Activated CD4-positive, alpha-beta T cell treated with anti-CD3 and anti-CD28 coated beads for 36 hours (primary cell): ENCODE measurements at places on chromosomes 7 and 10.

DNA sequence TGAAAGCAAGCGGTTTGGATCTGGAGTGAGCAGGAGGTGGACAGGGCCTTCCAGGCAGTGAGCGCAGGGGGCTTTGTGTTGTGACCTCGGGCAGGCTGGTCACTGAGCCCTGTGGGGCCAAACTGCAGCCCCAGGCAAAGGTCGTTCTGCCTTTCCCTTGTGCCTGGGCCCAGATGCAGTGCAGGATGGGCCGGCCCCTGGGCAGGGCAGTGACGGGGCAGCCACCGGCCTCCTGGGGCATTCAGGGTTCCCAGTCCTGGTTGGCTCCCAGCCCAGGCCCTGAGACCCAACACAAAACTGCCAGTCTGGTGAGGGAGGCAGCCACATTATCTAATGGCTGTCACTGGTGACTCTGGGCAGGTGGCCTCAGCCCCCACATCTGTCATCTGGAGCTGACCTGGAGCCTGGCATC lies 7.1 kb downstream of the ARPC1B start:
- H3K4me1 ChIP-seq = peaks cover 64% of the 10 kb centered on the region
- DNase-seq = no peak
- peak overlapping the region; percentile 96 for H3K27ac ChIP-seq
- H3K27me3 ChIP-seq = no peaks in the 10 kb centered on the region

- DNase-seq = no peak
- H3K27me3 ChIP-seq = no peaks in the 10 kb centered on the region
Observed at GRCh38 chr10:79396520-79396919, 48.9 kb downstream of the ZCCHC24 start.

DNA sequence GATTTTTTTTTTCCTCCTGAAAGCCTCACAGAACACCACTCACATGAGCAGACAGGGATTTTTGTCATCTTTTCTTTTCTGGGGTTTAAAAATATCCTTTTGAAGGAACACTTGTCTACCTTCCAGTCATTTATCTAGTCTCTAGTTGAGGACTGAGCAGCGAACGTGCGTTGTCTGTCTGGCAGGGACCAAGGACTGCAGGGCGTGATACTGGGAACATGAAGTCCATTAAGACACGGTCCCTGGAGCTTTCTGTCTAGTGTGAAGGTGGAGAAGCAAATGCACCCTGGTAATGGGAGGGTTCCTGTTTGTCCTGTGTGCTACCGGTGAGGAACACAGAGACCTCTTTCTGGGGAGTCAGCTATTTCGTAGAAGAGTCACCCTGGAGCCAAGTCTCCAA lies 207.4 kb downstream of the TMEM178B start:
- no peak for DNase-seq
- H3K4me1 ChIP-seq = peaks cover 6% of the 10 kb centered on the region
- H3K27ac ChIP-seq = no peak overlapping the region
- peaks cover 14% of the 10 kb centered on the region for H3K27me3 ChIP-seq
- H3K36me3 ChIP-seq = no peaks in the 10 kb centered on the region

- H3K27me3 ChIP-seq = no peaks in the 10 kb centered on the region
- H3K27ac ChIP-seq = no peak overlapping the region
- peaks cover 47% of the 10 kb centered on the region for H3K4me1 ChIP-seq
- peaks cover 22% of the 10 kb centered on the region for H3K36me3 ChIP-seq
- DNase-seq = no peak
- H3K4me3 ChIP-seq = no peak overlapping the region
Observed at GRCh38 chr10:75016325-75016724, 95.1 kb upstream of the SAMD8 start.

DNA sequence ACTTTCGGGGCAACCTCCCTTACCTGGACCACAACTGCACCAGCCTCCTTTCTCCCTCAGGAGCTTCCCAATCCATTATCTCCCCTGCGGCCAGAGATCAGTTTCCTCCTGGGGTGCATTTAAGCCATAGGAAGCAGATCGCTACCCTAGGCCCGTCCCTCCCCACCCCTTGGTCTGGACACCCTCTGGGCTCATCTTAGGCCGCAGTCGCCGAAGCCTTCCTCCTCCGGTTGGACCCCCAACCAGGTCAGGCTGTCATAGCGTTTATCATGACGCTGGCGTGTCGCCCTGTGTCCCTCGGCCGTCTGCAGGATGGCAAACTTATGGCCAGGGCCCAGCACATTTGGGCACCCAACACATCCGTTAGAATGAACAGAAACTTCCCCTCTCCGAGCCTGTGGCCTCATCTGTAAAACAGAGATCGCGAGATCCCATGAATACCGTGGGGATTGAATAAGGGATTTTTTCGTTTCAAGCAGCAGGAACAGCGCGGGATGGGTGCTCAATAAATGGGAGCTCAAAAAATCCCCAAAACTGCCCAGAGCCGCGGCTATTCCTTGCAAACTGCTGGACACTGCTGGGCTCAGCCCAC lies 669 bp upstream of the AP5Z1 start:
- peaks cover 14% of the 10 kb centered on the region for H3K36me3 ChIP-seq
- peak overlapping the region; percentile 94 for H3K27ac ChIP-seq
- peak; percentile 52 for DNase-seq
- H3K27me3 ChIP-seq = no peaks in the 10 kb centered on the region
- peak overlapping the region; percentile 99 for H3K4me3 ChIP-seq

GRCh38 chr10:92801978-92802872 lies 46.1 kb upstream of the EXOC6 start:
- no peak overlapping the region for H3K4me3 ChIP-seq
- H3K27me3 ChIP-seq = peaks cover 5% of the 10 kb centered on the region
- no peak for DNase-seq
- H3K4me1 ChIP-seq = no peaks in the 10 kb centered on the region
- no peak overlapping the region for H3K27ac ChIP-seq

DNA sequence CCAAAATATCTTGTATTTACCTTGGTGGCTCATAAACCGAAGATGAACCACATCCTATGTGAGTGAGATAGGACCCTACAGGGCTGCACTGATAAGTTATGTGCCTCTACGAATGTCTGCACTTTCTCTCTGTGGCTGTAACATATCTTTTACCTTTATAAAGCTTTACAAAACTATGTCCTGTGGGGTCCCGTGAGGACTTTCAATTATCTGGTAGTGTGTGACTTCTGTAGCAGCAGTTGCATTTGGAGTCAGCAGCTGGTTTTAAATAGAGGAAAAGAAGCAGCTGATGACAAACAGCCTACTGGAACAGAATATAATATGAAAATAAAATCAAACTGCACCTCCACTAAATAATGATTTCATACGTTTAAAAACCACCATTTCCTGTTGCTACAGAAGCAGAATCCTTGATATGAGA lies 222.4 kb upstream of the GNAI1 start:
- DNase-seq = peak; percentile 4
- H3K4me3 ChIP-seq = no peak overlapping the region
- no peak overlapping the region for H3K27ac ChIP-seq
- H3K4me1 ChIP-seq = peaks cover 26% of the 10 kb centered on the region
- H3K36me3 ChIP-seq = no peaks in the 10 kb centered on the region
- H3K27me3 ChIP-seq = no peaks in the 10 kb centered on the region

DNA sequence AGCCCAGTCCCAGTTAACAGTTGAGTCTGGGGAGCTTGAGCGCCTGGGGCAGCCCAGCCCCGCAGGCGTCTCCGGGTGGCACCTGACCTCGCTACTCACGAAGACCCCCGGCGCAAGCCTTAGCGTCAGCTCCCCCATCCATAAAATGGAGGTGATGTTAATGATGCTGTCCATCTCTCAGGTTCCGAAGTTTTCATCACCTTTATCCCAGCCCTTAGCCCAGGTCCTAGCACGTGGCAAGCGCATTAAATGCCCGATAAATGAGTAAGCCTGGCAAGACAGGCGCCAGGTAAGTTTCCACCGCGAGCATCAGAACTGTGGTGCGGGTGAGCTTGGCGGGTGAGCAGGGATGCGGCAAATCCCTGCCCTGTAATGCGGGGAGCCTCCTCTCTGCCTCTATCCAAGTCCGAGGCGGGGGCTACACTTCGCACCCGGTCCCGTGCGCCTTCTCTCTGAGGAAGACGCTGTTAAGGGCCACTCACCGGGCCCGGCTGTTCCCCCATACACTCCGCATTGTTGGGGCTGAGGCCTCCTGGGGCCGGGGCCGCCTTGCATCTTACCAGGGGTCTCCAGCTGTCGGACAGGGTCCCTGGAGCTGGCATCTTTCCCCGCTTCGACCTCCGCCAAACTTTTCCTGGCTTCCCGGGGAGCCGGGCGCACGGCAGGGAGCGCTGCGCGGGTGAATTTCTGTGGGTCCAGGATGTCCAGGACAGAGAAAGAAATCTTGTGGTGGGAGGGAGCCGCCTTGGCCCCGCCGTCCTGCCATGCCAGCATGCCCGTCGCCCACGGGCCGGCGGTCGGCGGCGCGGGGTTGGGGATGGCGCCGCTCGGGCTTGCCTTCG lies 444 bp downstream of the NKX1-2 start:
- peaks cover 74% of the 10 kb centered on the region for H3K27me3 ChIP-seq
- peak overlapping the region; percentile 5 for H3K4me3 ChIP-seq
- no peak overlapping the region for H3K27ac ChIP-seq
- peaks cover 17% of the 10 kb centered on the region for H3K4me1 ChIP-seq
- DNase-seq = peak; percentile 18
- H3K36me3 ChIP-seq = no peaks in the 10 kb centered on the region
